Erythroblast (primary cell): ENCODE measurements at places on chromosomes 11 and 22.

GRCh38 chr22:24550028-24550901 lies 4.7 kb downstream of the GUCD1 start:
- no peak for DNase-seq

GRCh38 chr22:20175597-20175900 lies 24.7 kb upstream of the CCDC188 start:
- no peak for DNase-seq

GRCh38 chr11:7613394-7613720 lies 59.9 kb downstream of the CYB5R2 start:
- DNase-seq, result no peak

GRCh38 chr11:14422814-14423182 lies 63.8 kb upstream of the RRAS2 start:
- no peak for DNase-seq

DNA sequence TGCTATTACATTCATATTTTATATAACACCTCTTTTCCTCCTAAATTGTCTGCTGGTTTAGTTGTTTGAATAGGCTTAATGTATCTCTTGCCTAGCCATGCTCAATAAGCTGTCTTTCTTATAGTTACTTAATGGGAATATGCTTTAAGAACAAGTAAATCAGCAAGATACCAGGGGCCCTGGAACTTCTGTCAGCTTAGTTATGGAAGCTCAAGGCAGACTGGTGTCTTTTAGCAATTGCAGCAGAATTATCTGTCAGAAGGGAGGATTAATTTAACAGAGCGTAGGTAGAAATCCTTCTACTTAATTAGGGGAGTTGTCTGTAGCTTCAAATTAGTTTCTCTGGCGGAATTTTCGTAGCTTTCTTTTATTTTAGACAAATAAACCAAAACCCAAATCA lies 94.9 kb downstream of the C11orf91 start:
- no peak for DNase-seq

- DNase-seq, result no peak
Observed at GRCh38 chr11:116928102-116928777, 90.8 kb upstream of the APOA1 start.

DNA sequence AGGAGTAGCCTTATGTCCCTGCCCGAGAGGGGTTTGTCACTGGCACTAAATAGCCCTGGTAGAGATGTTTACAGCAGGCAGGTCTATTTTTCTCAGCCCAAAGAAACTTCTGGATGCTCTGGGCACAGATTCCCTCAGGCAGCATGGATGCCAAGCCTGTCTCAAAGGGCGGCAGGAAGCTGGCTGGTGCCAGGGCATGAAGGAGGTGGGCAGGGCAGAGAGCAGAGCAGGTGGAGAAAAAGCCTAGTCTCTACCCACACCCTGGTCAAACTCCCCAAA lies 4.1 kb upstream of the GAS2L1 start:
- DNase-seq, result no peak

- no peak for DNase-seq
Observed at GRCh38 chr11:119614222-119615002, 114.6 kb downstream of the NECTIN1 start.

DNA sequence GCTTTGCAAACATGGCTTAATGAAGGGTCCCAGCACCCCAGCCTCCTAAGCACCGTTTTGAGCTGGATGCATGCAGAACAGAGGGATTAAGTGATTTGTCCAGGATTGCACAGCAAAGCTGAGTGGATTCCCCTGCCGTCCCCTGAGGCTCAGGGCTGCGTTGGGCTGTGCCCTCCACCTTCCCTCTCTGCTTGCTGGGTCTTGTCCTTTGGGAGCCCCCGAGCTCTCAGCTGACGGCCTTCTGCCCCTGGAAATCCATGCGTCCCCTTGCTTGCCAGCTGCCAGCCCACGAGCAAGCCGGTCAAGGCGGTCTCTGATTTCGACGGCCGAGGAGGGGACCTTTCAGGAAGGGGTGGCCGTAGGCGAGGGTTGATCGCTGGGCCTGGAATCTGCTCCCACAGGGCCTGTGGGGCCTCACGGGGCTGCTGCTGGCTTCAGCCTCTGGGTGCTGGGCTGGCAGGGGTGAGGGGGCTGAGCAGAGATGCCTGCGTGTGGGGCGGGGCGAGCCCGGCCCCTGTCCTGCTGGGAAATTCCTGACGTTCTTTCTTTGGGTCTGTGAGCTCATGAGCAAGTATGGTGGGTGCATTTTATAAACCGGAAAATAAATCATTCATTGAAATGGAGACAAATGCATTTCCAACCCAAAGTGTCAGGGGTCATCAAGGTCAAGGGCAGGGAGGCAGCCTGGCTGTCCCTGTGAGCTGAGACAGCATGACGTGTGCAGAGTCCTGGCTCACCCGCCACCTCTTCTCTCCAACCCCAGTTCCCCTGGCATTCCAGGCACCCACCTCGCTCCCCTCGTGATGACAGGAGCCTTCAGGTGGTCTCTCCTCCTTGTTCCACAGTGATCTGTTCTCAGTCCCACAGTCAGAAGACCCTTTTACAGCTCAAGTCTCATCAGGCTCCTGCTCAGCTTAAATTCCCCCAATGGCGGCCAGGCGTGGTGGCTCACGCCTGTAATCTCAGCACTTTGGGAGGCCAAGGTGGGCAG lies 28.1 kb downstream of the FGF4 start:
- no peak for DNase-seq

DNA sequence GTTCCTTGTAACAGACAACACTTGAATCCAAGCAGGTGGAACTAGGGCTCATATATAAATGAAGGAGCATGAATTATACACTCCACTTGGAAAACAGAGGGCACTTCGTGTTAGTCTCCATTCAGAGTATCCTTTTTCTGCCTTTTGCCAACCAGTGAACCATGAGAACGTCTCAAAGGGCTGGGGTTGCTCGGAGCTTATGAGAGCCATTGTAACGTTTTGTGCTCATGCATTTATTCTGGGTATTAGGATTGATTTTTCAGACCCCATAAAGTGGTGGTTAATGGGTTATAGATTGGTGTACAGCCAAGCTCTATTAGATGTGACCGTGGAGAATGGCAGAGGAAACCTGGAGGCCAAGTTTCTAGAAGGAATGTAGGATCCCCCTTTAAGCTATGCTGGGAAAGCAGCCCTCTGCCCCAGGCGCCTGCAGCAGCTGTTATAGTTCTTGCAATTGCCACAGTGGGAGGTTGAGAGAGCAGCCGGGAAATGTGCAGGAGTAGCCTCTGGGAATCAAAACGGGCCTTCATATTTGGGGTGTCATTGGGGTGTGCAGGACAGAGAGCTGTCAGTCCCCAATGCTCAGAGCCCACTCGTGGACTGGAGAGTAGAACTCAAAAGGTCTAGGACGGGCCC lies 54.6 kb upstream of the ASPHD2 start:
- no peak for DNase-seq

DNA sequence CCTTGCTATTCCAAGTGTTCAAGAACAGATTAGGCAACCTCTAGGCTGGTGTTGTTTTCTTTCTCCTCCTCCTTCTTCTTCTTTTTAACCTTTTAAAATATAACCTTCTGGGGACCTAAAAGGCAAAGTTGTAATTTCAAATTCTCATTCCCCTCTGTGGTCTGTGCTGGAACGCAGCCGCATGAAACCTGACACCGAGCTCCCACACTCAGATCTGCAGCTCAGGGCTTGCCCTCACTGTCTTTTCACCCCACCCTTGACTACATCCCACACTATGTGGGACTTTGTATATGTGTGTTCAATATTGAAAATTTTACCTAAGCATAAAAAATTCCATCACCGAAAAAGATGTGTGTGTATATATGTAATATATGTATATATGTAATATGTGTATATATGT lies 62.0 kb upstream of the ARHGAP42 start:
- DNase-seq, result no peak

DNA sequence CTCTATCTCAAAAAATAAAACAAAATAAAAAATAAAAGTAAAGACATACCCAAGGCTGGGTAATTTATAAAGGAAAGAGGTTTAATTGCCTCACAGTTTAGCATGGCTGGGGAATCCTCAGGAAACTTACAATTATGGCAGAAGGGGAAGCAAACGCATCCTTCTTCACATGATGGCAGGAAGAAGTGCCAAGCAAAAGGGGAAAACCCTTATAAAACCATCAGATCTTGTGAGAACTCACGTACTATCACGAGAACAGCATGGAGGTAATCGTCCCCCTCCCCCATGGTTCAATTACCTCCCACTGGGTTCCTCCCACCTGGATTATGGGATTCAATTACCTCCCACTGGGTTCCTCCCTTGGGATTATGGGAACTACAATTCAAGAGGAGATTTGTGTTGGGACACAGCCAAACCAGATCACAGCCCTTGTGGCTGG lies 8.3 kb upstream of the SSTR3 start:
- DNase-seq, result no peak

DNA sequence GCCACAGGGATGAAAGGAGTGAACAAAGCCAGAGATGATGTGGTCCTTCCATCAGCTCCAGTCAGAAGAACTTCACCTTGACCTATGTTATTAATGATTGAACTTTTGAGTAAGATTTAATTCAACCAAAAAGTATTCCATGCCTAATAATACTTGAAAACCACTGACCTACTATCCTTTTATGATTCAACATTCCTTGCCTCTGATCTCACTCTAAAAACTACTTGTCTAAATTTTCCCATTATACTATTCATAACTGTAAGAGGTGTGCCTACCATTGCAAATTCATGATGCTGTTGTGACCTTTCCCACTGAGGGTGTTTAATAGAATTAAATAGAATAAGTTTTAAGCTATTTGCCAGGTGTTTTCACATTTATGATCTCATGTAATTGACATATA lies 164.7 kb upstream of the GUCY1A2 start:
- no peak for DNase-seq

DNA sequence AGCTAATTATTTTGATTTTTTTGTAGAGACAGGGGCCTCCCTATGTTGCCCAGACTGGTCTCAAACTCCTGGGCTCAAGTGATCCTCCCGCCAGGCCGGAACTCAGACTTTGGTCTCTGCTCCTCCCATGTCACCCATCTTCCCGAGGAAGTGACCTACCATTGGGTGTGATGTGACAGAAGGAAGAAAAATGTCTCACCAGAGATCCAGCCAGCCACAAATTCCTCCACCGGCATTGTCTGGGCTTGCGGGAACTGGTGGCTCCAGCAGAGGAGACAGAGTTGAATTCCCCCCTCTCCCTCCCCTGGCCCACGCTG lies 772 bp downstream of the SLC25A45 start:
- no peak for DNase-seq

DNA sequence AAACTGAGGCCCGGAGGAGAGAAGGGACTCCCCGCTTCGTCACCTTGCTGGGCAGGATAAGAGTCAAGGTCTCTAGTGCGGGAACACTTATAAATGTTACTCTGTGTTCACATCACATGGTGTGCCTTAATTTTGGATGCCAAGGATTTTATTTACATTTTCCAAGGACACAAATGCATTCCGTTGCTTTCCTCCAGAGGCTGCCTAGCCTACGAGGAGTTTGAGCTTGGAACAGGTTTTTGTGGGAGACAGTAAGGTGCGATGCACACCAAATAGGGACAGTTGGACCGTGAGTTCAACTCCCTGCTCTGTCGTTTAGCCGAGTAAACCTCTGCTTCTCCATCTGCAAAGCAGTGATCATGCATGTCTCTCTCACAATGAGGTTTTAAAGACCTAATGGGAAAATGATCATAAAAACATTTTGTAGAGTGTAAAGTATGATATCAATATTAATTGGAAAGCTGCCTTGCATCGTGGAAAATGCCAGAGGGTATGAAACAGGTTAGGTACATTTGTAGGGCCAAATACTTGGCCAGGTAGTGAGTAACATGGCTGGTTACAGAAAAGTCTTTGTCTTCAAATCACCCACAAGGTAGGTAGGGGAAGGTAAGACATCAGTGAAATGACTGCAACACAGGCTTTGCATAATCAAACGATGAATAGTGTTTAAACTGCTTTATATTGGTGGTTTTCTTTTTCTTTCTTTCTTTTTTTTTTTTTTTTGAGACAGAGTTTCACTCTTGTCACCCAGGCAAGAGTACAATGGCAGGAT lies 61.8 kb downstream of the ST3GAL4 start:
- DNase-seq, result no peak

GRCh38 chr11:47434011-47434786 lies 8.0 kb upstream of the PSMC3 start:
- DNase-seq, result no peak

- no peak for DNase-seq
Observed at GRCh38 chr11:70506986-70507385, 108.7 kb downstream of the CTTN start.

- DNase-seq, result no peak
Observed at GRCh38 chr22:48398181-48398905, 1429.3 kb downstream of the BRD1 start.

GRCh38 chr11:61403658-61404057 lies 11.3 kb downstream of the TMEM216 start:
- DNase-seq, result no peak

GRCh38 chr11:69086152-69087132 lies 37.7 kb downstream of the TPCN2 start:
- no peak for DNase-seq

- no peak for DNase-seq
Observed at GRCh38 chr22:39434721-39435120, 22.1 kb upstream of the MGAT3 start.

DNA sequence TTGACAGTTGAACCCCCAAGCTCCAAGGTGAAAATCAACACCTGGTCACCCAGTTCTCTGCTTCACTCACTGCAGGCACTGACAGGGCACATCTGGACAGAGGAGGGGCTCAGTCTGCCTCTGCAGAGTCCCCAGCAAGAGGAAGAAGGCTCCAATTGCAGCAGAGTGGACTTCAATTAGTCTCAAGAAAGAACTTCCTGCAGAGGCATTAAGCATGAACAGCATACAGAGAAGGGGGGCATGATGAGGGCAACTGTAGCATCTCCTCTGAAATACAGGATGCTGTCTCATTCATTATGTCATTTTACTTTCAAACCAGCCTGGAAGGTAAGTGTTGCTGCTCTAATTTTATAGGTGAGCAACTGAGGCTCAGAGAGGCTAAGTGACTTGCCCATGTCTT lies 11.1 kb downstream of the GDPD5 start:
- DNase-seq, result no peak

DNA sequence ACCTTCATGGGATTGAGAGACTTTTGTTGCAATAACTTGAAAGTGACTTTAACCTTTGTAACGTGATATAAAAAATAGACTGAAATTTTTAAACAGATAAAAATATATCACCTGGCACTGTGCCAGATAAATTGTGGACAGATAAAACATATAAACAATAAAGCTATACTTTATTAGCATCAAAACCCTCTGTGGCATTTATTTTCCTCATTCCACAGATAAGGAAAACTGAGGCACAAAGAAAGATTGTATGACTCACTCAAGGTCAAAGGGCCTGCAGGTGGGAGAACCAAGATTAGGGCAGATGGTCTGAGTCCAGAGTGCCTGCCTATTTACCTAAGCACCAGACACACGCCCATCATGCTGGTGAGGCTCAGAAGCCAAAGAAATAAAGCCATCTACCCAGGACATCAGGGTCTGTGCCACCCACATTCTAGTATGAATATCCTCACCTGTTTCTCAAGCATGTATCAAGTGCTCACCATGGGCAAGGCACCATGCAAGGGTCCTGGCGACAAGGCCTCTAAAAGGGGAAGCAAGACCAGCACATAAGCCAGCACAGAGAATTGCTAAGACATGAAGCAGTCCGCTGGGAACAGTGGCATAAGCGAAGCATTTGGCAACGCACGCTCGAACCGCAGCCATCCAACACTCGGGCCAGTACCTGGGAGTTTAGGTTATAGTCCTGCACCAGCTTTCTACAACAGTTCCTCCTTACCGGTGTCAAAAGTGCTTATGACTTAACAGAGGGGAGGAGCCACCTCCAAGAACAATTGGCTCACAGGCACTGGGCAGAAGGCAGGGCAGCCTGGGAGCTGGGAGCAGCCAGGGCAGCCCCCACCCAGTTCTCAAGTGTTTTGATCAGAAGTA lies 17.6 kb downstream of the MYH9 start:
- DNase-seq, result peak; percentile 87
